ENCODE measurements at places on chromosomes 3 and 15. TPM values are rescaled to one million over a fixed set of nuclear protein-coding genes. Genes with fewer than 3 reads are reported as not detected.

The IMPG2 gene
- 0.59 TPM for total RNA-seq

The TIGIT gene
- not detected for total RNA-seq

The PAQR5 gene
- 0.09 TPM for total RNA-seq

The MYL3 gene
- not detected for total RNA-seq

The PATL2 gene
- 0.30 TPM for total RNA-seq

The ADIPOQ gene
- not detected for total RNA-seq

The TIMP4 gene
- 1.8 TPM for total RNA-seq

The SLC33A1 gene
- 63.5 TPM for total RNA-seq

The SLC22A13 gene
- 1.6 TPM for total RNA-seq

All from smooth muscle cell of the umbilical artery (primary cell).